T-cell (primary cell): ENCODE measurements at places on chromosomes 13 and 19. TPM values are rescaled to one million over a fixed set of nuclear protein-coding genes. Genes with fewer than 3 reads are reported as not detected.

DNA sequence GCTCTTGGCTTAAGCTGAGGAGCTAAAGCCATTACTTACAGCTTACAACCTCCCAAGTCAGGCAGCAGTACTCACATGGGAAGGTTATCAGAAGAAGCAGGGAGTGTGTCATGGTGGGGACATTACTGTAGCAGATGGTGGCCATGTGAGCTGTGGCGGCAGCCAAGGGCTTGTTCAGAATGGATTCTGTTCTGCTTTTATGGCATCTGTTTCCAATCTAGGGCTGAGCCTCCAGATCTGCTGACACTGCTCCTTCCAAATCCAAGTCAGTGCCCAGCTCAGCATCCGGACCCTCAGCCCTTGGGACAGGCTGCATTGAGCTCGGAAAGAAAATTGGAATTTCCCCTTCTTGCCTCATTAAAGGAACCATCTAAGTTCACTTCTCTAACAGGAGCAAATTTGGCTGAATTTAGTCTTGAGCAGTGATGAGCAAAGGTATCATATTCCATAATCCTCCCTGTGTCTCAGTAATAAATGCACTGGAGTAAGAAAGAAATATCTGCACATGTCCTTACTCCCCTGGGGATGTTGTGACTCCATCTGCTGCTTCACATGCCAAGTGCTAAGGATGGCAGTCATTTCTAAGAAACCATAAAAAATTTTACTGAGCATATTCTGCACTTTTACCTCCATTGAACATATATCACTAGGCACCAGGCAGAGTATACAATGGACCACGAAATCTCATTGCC, 73.9 kb downstream of the KCTD12 start:
- no peaks in the 10 kb centered on the region for H3K4me1 ChIP-seq
- no peaks in the 10 kb centered on the region for H3K36me3 ChIP-seq
- DNase-seq, result no peak
- H3K27ac ChIP-seq, result no peak overlapping the region
- no peak overlapping the region for H3K4me3 ChIP-seq

DNA sequence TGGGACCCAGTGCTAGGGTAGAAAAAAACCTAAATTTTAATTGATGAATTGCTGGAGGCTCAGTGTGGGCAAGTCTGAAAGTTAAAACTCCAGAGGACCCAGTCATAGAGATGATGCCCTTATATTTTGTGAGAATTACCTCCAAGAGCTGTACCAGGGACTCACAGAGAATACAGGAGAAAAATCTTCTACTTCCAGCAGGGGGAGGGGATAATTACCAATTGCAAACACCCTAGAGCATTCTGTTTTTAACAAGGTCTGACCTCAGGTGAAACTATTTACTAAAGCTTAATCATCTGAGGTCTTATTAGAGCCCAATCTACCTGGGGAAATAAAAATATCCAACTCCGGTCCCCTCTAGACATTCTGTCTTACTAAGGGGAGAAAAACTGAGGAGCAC, 994.7 kb upstream of the MIR17HG start:
- H3K4me3 ChIP-seq, result no peak overlapping the region
- DNase-seq, result no peak
- H3K36me3 ChIP-seq, result no peaks in the 10 kb centered on the region
- H3K4me1 ChIP-seq, result no peaks in the 10 kb centered on the region
- no peaks in the 10 kb centered on the region for H3K27me3 ChIP-seq

DNA sequence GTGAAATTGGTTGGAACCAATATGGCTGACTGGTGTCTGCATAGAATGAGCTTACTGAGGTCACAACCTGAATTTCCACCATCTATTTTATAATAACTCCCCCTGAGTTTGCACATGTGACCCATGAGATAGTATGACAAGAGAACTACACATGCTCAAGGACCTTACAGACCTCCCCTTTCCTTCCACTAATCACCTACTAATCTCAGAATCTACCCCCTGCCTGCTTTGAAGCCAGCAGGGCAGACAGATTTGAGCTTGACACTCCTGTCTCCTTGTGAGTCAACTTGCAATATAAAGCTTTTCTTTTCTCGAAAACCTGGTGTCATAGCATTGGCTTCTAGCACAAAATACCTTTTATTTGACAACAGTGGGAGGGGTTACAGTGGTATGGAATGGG, 248.4 kb downstream of the RFC3 start:
- peaks cover 3% of the 10 kb centered on the region for H3K27me3 ChIP-seq
- no peak overlapping the region for H3K27ac ChIP-seq
- H3K4me1 ChIP-seq, result no peaks in the 10 kb centered on the region
- H3K4me3 ChIP-seq, result no peak overlapping the region
- no peak for DNase-seq

DNA sequence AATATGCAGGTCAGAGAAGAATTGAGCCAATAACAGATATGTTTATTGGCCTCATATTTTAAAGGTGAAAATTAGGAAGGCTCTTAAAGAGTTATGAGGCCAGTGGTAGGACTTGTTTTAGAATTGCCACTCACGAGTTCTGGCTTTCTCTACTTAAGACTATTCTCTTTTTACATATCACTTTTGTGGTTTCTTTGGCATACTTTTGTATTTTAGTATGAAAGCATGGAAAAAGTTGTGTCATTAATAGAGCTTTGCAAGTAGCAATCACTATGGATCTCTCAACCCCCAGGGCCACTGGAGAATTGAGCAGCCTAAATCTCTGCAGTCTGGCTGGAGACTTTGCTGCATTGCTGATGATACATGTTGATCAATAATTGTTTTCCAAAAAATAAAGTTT, 64.6 kb upstream of the SOX21 start:
- no peak overlapping the region for H3K4me3 ChIP-seq
- no peak overlapping the region for H3K27ac ChIP-seq

DNA sequence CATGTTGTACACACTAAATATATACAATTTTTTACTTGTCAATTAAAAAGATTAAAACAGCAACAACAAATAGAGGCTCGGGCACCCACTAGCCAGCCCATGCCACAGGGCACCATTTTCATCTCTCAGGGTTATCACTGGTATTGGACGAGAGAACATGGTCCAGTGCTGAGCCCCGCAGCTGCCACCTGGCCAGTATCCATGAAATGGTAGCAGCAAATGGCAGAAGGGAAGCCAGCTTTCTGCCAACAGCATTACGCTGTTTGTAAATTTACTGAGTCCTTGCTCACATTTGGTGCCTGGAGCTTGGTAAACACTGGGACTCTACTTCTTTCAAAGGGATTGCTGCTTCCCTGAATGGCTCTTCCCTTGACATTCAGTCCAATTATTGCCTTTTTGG, 87.9 kb upstream of the WASF3 start:
- no peaks in the 10 kb centered on the region for H3K4me1 ChIP-seq
- no peaks in the 10 kb centered on the region for H3K36me3 ChIP-seq
- no peak overlapping the region for H3K4me3 ChIP-seq
- H3K27me3 ChIP-seq, result no peaks in the 10 kb centered on the region

The LILRB4 gene
- not detected for total RNA-seq

The ADGRE1 gene
- 3.7 TPM for total RNA-seq

The NHLRC3 gene
- total RNA-seq, result 18.5 TPM
